Stimulated activated CD4-positive, alpha-beta T cell treated with anti-CD3 and anti-CD28 coated beads, Interleukin-1b, Interleukin-23, amount 100 ng/mL, for 48 hours (primary cell): ENCODE measurements at places on chromosomes 7 and 10.

DNA sequence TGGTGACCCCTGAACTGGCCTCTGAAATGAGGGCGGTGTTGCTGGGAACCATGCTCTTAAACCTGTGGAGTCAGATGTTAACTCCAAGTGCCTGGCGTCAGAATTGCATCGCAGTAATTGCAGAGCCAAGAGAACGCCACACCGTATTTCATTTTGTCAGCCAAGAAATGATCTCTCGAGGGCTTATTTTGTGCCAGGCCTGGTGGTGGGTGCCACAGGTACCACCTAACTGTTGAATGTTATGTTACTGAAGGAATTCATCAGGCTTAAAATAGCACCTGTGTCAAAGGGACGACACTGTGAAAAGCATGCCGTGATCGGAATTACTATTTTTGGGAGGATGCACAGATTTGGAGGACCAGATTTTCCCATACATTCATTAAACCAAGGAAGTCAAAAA lies 51.9 kb upstream of the BAIAP2L1 start:
- no peak for DNase-seq

GRCh38 chr10:71338728-71339495 lies 19.9 kb downstream of the SLC29A3 start:
- no peak for DNase-seq

DNA sequence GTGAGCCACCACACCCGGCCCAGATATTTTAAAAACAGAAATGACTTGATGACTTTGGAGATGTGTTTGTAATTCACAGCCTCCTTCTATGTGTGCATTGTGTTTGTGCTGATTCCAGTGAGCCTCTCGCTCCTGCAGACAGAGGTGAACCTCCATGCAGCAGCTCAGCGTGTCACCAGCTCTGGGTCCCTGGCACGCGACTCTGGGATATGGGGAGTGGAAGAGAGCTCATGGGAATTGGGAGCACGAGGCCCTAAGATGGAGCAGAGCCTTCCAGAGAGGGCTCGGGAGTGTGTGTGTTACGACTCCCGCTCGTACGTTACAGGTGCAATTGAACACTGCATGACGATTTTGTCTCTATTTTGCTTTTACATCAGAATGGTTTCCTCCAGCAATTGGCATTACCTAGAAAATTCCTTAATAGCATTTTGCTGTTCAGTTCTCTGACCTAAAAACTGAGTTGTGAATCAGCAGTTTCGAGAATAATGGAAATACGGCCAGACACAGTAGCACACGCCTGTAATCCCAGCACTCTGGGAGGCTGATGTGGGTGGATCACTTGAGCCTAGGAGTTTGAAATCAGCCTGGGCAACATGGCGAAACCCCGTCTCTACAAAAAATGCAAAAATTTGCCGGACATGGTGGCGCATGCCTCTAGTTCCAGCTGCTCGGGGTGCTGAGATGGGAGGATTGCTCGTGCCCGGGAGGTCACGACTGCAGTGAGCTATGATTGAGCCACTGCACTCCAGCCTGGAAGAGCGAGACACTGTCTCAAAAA lies 204.6 kb downstream of the CUX1 start:
- no peak for DNase-seq

- DNase-seq = no peak
Measured at GRCh38 chr10:96685306-96685705, 35.0 kb downstream of the PIK3AP1 start.

GRCh38 chr10:21230219-21230618 lies 295.3 kb downstream of the SKIDA1 start:
- DNase-seq = no peak

DNA sequence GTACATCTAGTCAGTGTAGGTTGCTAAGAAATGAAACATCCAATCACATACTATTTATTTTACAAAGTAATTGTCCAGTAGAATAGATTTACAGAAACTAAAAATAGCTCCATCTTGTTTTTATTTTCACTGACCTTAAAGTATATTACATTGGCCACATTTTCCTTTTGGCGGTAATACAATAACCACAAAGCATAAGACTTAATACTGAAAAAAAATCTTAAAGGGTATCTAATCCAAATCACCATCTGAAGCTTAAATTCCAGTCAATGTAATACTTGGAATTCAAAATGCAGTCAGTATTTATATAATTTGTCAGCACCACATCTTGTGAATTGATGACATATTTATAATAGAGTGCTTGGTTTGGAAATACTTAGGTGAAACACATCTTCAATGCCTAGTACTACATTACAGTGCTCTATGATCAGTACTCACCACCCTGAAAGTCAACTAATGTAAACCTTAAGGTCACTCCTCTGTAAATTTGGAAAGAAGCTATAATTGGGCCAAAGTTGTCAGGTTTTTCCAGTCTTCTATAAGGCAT lies 8.9 kb downstream of the ANKMY2 start:
- no peak for DNase-seq

- DNase-seq = no peak
Measured at GRCh38 chr10:7000061-7000460, 410.8 kb downstream of the SFMBT2 start.

DNA sequence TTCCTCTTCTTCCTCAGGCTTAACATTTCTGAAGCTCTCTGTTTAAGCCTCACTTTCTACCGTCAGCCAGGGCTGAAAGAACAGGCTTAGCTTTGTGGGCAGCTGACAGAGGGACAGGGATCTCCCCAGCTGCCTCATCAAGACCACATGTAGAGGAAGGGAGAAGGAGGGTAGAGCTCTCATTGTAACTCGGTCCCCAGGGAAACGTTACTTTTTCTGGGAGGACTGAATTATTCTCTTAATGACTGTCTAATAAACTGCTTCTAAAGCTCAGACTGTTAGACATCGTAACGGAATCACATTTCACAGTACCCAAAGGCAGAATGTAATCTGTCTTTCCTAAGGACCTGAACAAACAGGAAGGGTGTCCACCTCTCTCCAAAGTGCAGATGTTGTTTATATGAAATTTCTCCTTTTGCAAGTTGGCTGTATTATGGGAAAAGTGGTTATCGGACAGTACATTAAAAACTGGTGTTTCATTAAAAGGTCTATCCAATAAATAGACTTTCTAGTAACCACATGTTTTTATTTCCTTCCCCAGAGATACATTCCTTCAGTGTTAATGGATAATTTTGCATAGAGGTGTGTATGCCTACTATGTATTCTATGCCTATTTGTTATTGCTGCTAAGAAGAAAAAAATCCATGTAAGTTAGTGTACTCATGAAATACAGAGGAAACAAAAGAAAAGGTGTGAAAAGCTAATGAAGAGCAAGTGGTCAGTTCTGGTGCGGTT lies 144.2 kb downstream of the CTTNBP2 start:
- no peak for DNase-seq

GRCh38 chr7:47268851-47269836 lies 312.8 kb downstream of the TNS3 start:
- DNase-seq = no peak

DNA sequence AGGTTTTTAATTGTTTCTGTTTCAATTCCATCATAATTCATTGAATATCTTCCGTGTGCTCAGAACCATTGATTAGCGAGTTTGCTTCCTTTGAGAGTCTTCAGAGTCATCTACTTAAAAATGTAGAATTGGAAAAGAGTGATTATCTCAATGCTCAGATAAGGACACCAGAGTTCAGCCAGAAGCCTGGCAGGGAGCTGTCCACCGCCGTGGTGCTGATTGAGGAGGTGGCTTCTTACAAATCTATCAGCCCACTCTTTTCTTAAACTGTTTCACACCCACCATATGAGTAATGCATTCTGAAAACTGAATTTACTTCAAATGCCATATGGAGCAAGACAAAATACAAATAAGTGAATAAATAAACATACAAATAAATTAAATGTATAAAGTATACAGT lies 79.3 kb downstream of the INSYN2A start:
- no peak for DNase-seq

DNA sequence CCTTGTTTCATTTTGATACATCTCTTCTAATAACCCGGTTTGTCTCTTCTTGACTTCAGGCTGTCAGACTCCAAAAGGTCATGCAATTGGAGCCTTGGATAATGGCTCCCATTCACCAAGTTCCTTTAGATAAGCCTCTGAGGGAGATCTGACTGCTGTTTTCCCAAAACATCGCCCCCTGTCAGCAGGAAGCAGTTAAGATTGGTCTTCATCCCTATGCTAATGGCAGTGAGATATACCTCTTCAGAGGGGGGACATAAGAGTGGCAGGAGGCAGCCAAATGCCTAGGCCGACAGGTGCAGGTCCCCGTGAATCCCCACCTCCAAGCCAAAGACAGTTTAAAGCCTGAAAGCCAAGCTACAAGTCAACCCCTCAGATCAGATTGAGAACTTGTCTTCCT lies 144.6 kb downstream of the WDR11 start:
- no peak for DNase-seq

GRCh38 chr7:90421651-90422050 lies 18.4 kb downstream of the CLDN12 start:
- DNase-seq = no peak

DNA sequence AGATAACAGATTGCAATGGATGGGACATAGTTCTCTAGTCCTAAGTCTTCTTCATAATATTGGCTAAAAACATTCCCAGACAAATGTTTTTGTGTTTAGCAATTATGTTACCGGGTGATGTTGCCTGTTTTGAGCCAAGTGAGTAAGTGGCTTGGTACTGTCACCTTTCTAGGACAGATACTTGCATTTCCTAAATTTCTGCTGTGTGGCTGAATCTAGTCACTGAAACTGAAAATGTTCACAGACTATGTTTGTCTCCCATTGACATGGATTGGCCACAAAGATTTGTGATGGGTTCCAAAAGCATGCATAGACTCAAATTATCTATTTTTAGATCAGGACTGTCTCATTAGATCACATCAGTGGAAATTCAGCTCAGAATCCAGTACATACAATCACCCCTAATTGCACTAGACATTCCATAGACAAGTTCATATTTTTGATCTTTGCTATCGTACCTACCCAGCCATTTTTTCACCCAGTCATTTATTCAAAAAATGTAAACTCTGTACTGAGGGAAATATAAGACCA lies 1222.1 kb upstream of the AUTS2 start:
- no peak for DNase-seq

- no peak for DNase-seq
Measured at GRCh38 chr7:42084263-42084662, 152.7 kb downstream of the GLI3 start.

- no peak for DNase-seq
Measured at GRCh38 chr7:33101906-33102305, 7.3 kb downstream of the RP9 start.

GRCh38 chr7:108266491-108266890 lies 136.3 kb upstream of the LAMB4 start:
- DNase-seq = no peak

GRCh38 chr7:100837099-100837836 lies 9.9 kb upstream of the EPHB4 start:
- peak; percentile 81 for DNase-seq

DNA sequence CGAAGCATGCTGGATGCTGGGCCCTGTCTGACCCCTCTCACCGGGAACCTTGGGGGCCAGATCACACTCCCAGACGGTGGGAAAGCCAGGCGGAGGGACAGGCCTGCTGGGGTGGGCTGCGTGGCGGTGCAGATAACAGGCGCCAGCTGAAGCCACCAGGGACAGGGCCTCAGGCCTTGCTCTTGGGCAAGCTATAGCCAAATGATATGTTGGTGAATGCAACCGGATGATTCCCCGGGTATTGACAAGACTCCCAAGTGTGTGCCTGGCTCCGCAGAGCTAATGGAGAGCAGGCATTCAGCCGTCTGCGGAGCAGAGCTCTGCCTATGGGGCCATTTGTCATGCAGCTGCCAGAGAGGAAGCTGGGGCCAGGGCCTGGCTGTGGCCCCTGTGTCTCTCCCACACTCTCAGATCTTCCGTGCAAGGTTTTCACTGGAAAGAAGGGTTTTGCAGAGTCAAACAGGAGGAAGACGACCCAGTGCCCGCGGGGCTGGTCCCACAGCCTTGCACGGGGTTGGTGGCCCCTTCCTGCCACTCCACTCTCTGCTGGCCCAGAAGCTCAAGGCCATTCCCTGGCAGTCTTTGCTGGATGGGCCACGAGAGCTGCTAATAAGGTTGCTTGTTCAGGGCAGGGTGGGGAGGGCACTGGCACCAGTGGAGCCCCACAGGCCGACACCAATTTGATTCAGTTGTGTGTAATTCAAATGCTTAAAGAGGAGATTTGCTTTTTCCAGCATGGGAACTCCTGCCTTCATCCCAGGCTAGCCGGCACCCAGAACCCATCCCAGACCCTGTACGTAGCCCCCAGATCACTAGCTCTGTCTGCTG lies 91.8 kb downstream of the PRKAG2 start:
- DNase-seq = no peak

GRCh38 chr10:90960355-90960814 lies 39.5 kb upstream of the ANKRD1 start:
- peak; percentile 3 for DNase-seq

- no peak for DNase-seq
Measured at GRCh38 chr7:44396931-44397545, 71.6 kb upstream of the CAMK2B start.

DNA sequence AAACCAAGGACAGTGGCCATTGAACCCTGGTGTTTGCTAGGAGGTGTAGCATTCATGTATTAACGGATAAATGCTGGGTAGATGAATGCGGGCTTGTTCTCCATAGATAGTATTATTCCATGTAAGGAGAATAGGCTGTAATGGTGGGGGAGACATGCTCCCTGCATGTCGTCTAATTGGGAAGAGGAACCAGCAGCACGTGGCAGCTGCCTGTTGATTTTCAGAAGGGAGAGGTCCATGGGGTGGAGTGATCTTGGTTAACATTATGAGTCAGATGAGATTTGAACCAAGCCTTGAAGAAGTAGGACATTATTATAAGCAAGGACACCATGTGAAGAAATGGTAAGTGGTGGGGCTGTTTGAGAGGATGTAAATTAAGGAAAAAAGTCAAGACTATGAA lies 112.5 kb downstream of the WNT2 start:
- DNase-seq = no peak

GRCh38 chr7:485188-486081 lies 34.2 kb downstream of the PDGFA start:
- no peak for DNase-seq

DNA sequence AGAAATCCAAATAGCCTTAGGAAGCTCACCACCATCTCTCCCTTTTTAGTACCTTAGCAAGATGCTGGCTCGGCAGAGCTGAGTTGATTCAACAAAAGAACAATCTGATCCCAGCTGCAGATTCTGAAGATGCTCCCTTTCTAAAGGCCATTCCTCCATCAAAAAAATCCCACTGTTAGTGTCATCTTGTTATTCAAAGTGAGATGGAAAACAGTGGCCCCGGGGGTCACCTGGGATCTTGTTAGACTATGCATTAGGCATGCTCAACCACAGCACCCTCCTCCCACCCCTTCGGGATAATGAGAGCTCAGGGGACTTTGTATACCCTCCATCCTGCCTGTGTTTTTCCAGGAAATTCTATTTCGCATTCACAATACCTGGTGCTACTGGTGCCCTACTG lies 2.4 kb downstream of the NCAPG2 start:
- DNase-seq = no peak

- DNase-seq = no peak
Measured at GRCh38 chr7:29840701-29841100, 34.4 kb downstream of the WIPF3 start.

- DNase-seq = no peak
Measured at GRCh38 chr10:33818343-33818742, 483.9 kb upstream of the NRP1 start.

- DNase-seq = no peak
Measured at GRCh38 chr10:48194830-48195229, 79.7 kb downstream of the FRMPD2 start.
